Testis (tissue), 5 donors: ENCODE measurements at places on chromosomes 12 and 14.

DNA sequence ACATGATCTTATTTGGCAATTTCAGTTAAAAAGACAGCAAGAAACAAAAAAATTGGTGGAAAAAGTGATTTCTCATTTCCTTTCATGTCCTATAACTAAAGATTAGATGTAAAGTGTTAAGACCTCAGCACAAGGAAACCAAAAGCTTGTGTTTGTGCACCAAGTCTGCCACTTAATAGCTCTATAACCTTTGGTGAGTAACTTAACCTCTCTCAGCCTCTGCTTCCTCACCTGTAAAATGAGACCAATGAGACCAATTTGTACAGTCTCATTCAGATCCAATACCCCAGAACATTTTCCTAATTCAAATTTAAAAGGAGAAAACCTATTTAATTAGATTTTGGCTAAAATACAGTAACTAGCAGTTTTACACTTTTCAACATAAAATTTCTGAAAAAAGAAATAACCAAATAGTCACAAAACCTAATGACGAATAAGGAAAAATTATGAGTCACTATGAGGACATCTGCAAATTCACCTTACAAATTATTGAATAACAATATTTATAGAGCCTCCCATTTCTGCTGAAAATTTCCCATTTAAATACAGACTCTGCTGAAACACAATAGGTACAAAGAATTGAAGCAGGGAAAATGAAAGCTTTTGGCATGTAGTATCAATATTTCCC, 71.1 kb downstream of the EPS8 start:
- no peak for DNase-seq

DNA sequence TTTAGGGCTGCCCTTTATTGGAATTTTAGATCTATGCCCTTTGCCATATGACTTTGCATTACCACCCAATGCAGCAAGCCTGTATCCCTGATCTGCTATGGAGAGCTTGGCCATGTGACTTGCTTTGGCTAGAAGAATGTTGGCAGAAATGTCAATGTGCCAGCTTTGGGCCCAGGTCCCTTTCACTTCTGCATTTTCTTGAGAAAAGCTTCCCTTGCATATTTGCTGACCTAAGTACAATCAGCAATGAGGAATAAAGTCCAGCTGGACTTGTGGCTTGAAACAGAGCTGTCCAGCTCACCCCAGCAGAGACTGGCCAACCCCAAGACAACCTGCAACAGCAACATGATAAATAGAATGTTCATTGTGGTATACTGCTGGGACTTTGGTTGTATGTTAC, 135.9 kb downstream of the PAH start:
- peak; percentile 18 for DNase-seq

DNA sequence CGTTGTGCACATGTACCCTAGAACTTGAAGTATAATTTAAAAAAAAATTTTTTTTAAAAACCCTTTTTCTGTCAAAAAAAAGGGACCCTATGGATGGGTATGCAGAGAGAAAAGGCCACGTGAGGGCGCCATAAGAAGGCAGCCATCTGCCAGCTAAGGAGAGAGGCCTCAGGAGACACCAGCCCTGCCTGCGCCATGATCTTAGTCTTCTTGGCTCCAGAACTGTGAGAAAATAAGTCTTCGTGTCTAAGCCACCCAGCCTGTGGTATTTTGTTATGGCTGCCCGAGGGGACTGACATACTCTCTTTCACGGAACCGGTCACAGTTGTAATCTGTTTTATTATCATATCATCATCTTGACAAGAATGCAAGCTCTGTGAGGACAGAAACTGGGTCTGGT, 174.8 kb downstream of the EFCAB11 start:
- no peak for DNase-seq

- no peak for DNase-seq
Measured at GRCh38 chr12:125001636-125002035, 8.2 kb downstream of the BRI3BP start.

DNA sequence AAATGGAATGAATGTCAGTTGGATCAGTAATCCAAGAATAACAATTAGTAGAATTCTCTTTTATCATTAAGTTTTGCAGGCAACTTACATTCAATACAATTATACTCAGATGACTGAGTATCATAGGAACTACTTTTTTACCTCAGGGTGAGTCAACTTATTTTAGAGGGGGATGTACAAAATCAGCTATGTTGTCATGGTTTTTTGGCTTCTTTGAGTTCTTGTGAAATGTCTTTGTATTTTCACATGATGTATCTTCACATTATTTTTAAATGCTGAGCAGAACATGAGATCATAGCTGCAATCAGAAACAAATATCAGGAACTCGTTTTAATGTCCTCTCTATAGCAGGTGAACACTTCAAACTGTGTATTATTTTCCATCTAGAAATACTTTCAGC, 65.3 kb upstream of the PTPRR start:
- DNase-seq = no peak

GRCh38 chr12:15726027-15726877, 62.9 kb downstream of the EPS8 start:
- no peak for DNase-seq

DNA sequence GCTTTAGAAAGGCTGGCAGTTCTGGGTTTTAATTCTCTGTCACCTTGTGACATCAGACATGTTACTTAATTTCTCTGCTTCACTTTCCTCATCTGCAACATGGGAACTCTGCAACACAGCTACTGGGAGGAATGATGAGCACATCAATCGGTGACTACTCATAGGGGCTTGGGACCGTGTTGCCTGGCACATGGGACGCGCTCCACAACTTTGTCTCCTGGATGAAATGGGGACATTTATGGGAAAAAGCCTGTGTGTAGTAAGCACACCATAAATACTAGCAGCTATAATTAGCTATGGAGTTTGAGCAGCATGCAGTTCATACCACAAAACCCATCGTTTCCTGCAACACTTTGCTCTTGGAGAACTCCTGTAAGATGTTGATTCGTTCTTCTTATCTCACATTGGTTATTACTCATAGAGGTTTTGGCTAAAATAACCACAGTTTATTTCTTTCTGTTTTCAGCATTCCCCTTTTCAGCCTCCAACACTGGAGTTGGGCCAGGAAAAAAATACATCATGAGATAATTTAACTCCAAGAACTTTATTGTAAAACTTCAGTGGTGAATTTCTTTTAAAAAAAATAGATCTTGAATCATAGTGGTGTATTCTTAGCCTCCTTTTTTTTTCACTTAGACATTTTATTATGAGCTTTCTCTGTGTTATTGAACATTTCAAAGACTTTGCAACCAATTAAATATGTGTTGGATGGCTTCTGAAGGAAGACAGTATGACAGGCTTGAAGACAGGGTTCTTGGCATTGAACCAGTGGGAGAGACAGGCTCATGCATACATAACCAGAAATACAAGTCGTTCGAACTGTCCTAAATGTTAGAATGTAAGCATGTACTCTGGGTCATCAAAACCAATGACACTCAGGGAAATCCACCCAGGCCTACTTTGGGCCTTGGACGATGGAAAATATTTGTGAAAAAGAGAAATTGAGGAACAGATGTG, 72.7 kb downstream of the RIN3 start:
- DNase-seq = no peak

DNA sequence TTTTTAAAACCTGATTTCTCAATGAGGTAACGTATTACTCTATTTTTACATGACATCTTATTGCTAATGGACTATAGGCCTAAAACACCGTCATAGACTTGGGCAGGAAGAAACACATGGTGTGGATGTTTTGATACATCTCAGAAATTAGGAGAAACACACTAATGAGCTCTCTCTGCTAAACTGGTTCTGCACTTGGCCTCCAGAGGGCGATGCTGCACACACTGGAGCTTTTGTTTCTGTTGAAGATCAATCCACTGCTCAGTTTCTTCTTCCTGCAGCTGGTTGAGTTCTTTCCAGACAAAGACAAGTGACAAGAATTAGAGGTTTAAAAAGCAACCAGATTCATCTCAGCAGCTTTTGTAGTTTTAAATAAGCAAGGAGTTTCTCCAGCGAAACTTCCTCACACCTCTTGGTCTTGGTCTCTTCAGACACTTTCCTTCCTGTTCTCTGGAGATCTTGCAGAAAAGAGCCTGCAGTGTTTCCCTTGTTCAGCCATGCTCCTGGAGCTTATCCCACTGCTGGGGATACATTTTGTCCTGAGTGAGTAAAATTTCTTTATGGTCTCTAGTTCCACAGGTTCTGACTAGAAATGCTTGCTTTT, 178.5 kb upstream of the OR4E1 start:
- DNase-seq = peak; percentile 82

- no peak for DNase-seq
Measured at GRCh38 chr12:72406111-72406510, 133.9 kb downstream of the TRHDE start.

DNA sequence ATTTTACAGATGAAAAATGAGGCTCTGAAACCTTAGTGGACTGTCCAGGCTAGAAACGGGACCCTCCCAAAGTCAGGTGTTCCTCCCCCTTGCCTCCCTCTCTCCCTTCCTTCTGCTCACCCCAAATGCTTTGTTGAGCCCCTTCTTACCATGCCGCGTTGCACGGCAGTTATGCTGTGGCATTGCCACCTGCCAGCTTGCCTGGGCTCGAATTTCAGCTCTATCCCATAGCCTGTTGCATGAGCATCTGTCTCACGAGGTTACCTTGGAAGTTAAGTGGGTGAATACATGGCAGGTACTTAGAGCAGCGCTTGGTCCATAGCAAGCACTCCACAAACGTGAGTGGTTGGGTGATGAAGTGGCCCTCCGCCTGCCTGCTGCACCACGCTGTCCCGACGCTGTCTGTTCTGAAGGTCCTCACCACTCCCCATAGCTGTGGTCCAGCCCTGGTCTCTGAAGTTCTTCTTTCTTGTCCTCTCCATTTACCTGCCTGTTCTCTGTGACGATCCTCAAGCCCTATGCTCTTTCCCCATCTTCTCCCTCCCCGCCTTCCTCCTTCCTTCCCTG, 269.9 kb downstream of the CACNA1C start:
- no peak for DNase-seq

- DNase-seq = no peak
Measured at GRCh38 chr12:130203151-130203550, 40.9 kb downstream of the FZD10 start.

- no peak for DNase-seq
Measured at GRCh38 chr12:92356425-92356824, 210.8 kb upstream of the BTG1 start.

DNA sequence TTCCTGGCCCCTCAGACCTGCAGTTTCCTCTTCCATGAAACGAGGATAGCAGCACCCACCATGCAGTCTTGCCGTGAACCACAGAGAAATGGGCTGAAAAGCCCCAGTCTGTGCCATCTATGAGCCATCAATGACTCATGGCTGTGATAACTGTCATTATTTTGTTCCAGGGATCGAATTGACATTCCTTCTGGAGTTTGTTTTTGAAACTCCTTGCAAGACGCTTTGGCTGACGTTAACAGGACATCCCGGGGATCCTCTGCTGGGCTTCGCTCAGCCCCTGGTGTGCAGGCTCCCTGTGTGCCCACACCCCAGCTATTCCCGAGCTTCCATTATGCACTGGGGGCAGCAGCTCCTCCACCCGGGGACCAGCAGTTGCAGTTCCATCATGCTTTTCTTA, 33.8 kb downstream of the MMAB start:
- DNase-seq = no peak

GRCh38 chr12:65566751-65567150, 257.5 kb upstream of the HMGA2 start:
- no peak for DNase-seq

GRCh38 chr12:57623811-57624390, 9.1 kb downstream of the B4GALNT1 start:
- no peak for DNase-seq

DNA sequence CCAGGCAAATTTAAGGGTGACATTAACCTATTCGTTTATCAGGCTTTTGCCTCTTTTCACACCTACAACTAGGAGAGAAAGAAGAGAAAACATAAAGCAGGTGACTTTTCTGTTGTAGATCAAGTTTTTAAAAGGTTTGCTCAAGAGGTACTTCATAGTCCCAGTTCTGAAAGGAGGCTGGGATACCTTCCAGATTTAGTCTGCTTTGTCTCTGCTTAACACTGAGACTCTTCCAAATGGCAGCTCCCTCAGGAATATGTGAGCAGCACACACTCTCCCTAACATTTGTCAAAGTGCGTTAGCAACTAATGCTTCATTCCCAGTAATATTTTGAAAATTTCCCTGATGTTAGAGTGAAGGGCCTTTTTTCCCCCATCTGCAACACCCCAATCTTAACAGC, 133.7 kb upstream of the RASSF8 start:
- peak; percentile 34 for DNase-seq

GRCh38 chr12:77847680-77848431, 17.2 kb downstream of the NAV3 start:
- no peak for DNase-seq

DNA sequence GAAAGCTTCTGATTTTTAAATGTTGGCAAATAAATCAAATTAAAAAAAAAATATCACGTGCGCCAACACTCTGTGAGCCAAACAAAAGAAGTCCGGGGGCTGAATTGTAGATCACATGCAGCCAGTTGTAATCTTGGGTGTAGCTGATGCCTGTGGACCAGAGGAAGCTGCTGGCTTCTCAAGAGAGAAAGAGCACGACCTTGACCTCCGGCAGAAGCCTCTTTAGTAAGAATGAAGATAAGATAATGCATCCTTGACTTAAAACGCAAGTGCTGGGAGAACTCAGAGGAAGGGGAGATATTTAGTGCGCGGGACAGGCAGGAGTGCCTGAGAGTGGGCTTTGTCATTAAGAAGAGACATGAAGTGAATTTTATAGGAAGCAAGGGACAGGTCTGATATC, 162.8 kb upstream of the TBX3 start:
- peak; percentile 46 for DNase-seq

GRCh38 chr12:115672086-115672485, 605.4 kb downstream of the MED13L start:
- no peak for DNase-seq

GRCh38 chr12:63064080-63064479, 86.9 kb downstream of the AVPR1A start:
- DNase-seq = no peak

DNA sequence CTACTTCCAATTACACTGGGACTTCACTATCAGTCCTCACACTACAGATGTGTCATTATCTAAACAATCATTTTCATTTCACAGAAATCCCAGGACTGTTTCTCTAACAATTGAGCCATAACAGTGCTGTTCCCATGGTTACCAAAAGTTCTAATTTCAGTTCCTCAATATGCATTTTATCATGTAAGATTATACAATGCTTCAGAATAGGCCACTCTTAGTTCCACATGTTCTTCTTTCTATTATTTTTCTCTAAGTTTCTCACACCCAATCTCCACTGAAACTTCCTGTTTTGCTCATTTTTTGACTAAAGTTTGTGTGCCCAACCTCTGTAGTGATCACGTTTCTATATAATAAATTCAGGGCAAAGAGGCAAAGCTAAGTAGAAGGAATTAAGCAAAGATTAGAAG, 185.8 kb downstream of the DUSP6 start:
- no peak for DNase-seq

- no peak for DNase-seq
Measured at GRCh38 chr12:3428631-3429030, 62.4 kb upstream of the PRMT8 start.

- no peak for DNase-seq
Measured at GRCh38 chr12:89230376-89231315, 121.7 kb downstream of the DUSP6 start.

GRCh38 chr12:110084314-110085015, 36.1 kb upstream of the C12orf76 start:
- no peak for DNase-seq

GRCh38 chr12:27780612-27781408, 774 bp upstream of the MANSC4 start:
- DNase-seq = peak; percentile 87

- DNase-seq = no peak
Measured at GRCh38 chr14:70955543-70956480, 48.6 kb downstream of the PCNX1 start.
